Gastrocnemius medialis (tissue), 4 donors: ENCODE measurements at places on chromosomes 16 and 17. TPM values are rescaled to one million over a fixed set of nuclear protein-coding genes. Genes with fewer than 3 reads are reported as not detected.

DNA sequence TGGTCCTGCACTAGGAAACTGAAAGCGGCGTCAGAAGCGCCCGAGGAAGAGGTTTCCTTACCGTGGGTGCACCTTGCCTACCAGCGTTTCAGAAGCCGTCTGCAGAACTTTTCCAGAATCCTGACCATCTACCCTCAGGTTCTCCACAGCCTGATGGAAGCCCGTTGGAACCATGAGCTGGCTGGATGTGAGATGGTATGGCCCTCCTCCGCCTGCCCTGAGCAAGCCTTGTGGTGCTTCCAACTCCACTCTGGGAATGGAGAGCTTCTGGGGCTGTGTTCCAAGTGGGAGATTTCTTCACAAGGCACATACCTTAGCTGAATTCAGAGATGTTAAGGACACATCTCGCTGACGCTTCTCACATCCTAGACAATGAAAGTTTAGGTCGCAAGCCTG is 51.8 kb upstream of the ENDOV start:
- no peaks in the 10 kb centered on the region for H3K27me3 ChIP-seq
- no peak overlapping the region for H3K4me3 ChIP-seq
- DNase-seq = no peak
- H3K27ac ChIP-seq = no peak overlapping the region
- H3K36me3 ChIP-seq = peaks cover 86% of the 10 kb centered on the region

KPNA2 gene
- total RNA-seq = 22.8 TPM

- no peak overlapping the region for H3K27ac ChIP-seq
- no peak overlapping the region for H3K4me3 ChIP-seq
- H3K4me1 ChIP-seq = no peaks in the 10 kb centered on the region
- DNase-seq = no peak
- H3K27me3 ChIP-seq = peaks cover 17% of the 10 kb centered on the region
- no peaks in the 10 kb centered on the region for H3K36me3 ChIP-seq
Observed at GRCh38 chr16:88956546-88957432, 20.2 kb downstream of the CBFA2T3 start.

RNF213 gene
- 51.8 TPM for total RNA-seq

GRCh38 chr16:11696266-11697012 is 28.2 kb downstream of the SNN start:
- H3K27me3 ChIP-seq = no peaks in the 10 kb centered on the region
- peaks cover 21% of the 10 kb centered on the region for H3K4me1 ChIP-seq
- no peaks in the 10 kb centered on the region for H3K36me3 ChIP-seq
- DNase-seq = no peak

DNA sequence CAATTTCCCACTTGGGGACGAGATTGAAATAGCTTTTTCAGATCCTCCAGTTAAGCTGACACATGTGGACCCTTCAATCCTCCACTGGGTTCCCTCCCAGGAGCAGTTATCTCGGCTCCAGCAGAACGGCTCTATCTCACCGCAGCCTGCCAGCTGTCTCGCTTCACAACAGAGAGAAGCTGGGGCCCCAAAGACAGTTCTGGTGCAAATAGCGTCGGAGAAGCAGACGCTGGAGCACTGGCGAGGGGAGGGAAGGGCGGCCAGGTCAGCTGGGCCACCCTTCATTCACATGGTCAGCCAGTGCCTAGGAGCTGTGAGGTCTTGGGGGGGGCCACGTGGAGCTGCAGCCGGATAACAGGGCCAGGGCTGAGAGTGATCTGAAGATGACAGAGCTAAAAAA is 141.3 kb upstream of the SDK2 start:
- H3K4me1 ChIP-seq = no peaks in the 10 kb centered on the region
- H3K27ac ChIP-seq = no peak overlapping the region
- H3K27me3 ChIP-seq = peaks cover 9% of the 10 kb centered on the region
- no peak for DNase-seq
- H3K36me3 ChIP-seq = no peaks in the 10 kb centered on the region
- no peak overlapping the region for H3K4me3 ChIP-seq

GRCh38 chr16:65667011-65667578 is 545.2 kb upstream of the CDH11 start:
- no peak overlapping the region for H3K27ac ChIP-seq
- H3K4me1 ChIP-seq = no peaks in the 10 kb centered on the region
- no peak for DNase-seq
- H3K4me3 ChIP-seq = no peak overlapping the region

- no peak overlapping the region for H3K27ac ChIP-seq
- H3K36me3 ChIP-seq = no peaks in the 10 kb centered on the region
- no peak overlapping the region for H3K4me3 ChIP-seq
- H3K4me1 ChIP-seq = peaks cover 16% of the 10 kb centered on the region
- no peaks in the 10 kb centered on the region for H3K27me3 ChIP-seq
Observed at GRCh38 chr17:74758848-74759168, 10.4 kb downstream of the NHERF1 start.

DNA sequence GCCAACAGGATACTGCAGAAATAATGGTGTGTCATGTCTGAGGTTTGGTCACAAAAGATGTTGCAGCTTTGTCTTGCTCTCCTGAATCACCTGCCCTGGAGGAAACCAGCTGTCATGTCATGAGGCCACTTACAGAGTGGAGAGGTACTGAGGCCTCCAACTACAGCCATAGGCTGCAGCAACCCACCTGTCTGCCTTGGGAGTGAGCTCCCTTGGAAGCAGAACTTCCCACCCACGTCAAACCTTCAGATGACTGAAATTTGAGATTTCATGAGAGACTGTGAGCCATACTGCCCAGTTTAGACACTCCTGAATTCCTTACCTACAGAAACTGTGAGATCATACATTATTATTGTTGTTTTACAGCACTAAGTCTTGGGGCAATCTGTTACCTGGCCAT is 475.9 kb downstream of the HS3ST3B1 start:
- no peaks in the 10 kb centered on the region for H3K4me1 ChIP-seq
- no peak overlapping the region for H3K27ac ChIP-seq
- H3K27me3 ChIP-seq = no peaks in the 10 kb centered on the region

DNA sequence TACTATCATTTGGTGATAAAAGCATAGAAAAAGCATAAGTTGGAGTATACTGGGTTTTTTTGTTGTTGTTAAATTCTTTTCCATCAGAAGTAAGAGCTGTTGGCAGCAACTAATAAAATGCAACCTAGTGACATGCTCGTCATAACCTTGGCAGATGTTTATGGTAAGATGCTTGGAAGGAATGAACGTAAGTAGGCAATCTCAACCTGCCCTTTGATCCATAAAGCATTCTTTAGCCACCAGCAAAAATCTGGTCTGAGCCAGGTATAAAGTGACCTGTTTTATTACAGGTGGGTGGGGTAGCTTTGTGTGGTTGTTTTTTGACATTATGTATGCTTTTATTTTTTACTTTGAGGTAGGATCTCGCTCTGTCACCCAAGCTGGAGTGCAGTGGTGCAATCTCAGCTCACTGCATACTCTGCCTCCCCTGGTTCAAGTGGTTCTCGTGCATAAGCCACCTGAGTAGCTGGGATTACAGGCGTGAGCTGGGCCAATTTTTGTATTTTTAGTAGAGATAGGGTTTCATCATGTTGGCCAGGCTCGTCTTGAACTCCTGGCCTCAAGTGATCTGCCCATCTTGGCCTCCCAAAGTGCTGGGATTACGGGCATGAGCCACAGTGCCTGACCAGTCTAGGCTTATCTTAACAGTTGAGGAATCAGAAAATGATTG is 22.0 kb downstream of the WSB1 start:
- H3K27ac ChIP-seq = peak overlapping the region; percentile 86
- peaks cover 41% of the 10 kb centered on the region for H3K4me1 ChIP-seq
- no peak overlapping the region for H3K4me3 ChIP-seq
- H3K36me3 ChIP-seq = peaks cover 2% of the 10 kb centered on the region
- DNase-seq = peak; percentile 54

DNA sequence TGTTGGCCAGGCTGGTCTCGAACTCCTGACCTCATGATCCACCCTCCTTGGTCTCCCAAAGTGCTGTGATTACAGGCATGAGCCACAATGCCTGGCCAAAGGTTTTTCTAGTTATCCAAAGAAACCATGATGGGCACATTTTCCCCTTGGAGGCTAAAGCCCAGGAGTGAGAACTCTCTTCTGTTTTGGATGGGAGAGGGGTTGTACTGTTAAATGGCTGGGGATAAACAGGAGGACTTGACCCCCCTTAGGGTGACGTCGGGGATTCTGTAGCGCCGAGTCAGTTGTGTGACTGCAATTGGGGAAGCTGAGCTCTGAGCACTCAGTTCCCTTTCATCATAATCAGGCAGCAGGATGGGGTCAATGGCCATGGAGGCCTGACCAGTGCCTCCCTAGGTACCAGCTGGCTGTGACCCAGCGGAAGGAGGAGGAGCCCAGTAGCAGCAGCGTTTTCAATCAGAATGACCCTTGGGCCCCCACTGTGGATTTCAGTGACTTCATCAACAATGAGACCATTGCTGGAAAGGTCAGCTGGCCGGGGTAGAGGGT is 4.1 kb downstream of the AOC3 start:
- H3K36me3 ChIP-seq = no peaks in the 10 kb centered on the region
- no peaks in the 10 kb centered on the region for H3K27me3 ChIP-seq
- no peak for DNase-seq
- peaks cover 6% of the 10 kb centered on the region for H3K4me1 ChIP-seq
- H3K4me3 ChIP-seq = no peak overlapping the region

DNA sequence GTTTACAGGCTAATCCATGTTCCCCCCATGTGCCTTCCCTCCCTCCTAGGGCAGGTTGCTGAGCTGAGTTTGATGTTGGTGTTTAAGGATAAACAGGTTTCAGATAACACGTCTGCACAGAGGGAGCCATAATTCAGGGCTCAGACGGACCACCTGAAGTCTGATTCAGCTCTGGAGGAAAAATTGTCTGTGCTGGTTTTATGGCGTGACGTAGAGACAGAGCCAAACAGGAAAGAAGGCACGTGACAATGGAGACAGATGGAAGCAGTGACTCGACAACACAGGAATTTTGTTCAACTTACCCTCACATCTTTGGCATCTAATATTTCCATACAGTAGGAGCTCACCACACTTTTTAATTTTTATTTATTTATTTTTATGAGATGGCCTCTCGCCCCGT is 10.7 kb upstream of the USP10 start:
- no peaks in the 10 kb centered on the region for H3K36me3 ChIP-seq
- DNase-seq = no peak
- H3K27me3 ChIP-seq = no peaks in the 10 kb centered on the region
- H3K4me1 ChIP-seq = no peaks in the 10 kb centered on the region
- H3K4me3 ChIP-seq = no peak overlapping the region

MPO gene
- 0.18 TPM for total RNA-seq

DNA sequence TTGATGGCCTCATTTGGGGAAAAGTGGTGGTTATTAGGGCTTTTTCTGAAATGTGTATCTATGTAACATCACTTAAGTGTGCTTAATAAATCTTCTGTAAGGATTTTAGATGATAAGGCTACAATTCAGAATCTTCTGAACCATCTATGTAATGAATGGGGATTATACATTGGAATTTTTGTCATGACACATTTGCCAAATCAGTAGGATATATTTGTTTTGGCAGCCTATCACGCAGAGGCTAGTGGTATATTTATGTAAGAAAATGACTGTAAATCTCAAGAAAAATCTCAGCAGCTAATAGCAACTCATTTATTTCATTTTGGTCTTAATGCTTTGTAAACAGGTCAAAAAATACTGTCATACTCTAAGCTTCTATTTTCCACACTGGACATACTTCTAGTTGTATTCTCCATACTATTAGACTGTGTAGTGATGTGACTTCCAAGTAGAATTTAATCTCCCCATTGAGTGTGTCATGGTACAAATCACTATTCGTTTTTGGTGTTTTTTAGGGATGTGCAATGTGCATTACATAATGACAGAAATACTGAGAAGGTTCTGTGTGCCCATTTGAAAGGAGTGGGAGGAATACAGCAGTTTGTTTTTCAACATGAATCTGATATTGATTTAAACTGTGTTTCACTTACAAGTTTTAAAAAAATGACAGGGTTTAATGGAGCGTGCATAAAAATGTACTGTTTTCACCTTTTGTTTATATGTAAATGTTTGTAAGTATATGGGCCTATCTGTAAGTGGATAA is 29.2 kb downstream of the CLUH start:
- no peaks in the 10 kb centered on the region for H3K27me3 ChIP-seq
- H3K4me1 ChIP-seq = peaks cover 15% of the 10 kb centered on the region
- no peak overlapping the region for H3K4me3 ChIP-seq

DNA sequence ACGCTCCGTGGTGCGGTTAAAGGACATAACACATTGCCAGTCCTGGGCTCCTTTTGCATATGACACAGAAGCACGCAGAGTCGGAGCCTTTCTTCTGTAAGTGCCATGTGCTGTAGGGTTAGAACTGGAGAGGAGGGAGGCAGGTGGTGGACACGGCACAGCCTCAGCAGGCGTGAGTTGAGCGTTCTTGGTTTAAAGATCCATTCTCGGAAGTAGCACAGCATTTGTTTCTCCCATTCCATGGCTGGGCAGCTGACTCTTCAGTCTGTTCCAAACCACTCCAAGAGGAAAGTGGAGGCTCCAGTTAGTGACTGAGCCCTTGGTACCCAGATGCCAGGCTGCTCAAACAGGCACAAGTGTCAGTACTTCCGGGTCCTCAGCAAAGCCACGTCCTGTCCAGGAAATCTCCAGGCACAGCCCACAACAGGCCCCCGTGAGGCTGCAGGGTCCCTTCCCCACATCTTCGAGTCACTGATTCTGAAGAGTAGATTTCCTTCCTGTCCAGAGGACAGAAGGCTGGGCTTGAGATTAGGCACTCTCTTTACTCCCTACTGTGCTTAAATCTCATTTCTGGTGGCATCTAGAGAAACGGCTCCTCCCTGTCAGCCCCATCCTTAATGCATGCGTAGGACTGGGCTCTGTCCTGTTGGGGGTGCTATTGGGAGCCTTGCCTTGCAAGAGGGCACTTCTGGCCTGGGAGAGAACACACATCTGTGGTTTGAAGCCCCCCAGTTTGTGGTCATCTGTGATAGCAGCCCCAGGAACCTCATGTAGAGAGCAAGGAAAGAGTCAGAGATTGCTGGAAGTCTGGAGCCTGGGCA is 39.6 kb upstream of the NAT9 start:
- no peaks in the 10 kb centered on the region for H3K27me3 ChIP-seq
- no peaks in the 10 kb centered on the region for H3K4me1 ChIP-seq
- no peak overlapping the region for H3K4me3 ChIP-seq

MYLK3 gene
- total RNA-seq = 9.2 TPM

DNA sequence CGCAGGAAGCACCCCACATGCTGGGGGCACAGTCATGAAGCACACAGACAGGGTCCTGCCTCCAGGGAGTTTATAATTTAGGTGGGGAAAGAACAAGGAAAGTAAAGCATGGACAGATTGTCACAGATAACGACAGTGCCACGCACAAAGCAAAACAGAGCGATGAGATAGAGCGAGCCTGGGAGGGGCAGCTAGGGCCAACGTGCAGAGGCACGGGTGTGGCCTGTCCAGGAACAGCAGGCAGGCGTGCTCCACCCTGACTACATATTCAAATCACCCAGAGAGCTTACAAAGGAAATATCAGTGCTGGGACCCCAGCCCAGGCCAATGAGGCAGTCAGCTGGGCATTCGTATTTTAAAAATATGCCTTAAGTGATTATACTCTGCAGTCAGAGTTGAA is 16.8 kb downstream of the LGALS9 start:
- no peaks in the 10 kb centered on the region for H3K27me3 ChIP-seq
- no peak overlapping the region for H3K27ac ChIP-seq
- no peaks in the 10 kb centered on the region for H3K36me3 ChIP-seq
- no peak for DNase-seq
- no peak overlapping the region for H3K4me3 ChIP-seq
